ENCODE measurements at places on chromosomes 4 and X.

DNA sequence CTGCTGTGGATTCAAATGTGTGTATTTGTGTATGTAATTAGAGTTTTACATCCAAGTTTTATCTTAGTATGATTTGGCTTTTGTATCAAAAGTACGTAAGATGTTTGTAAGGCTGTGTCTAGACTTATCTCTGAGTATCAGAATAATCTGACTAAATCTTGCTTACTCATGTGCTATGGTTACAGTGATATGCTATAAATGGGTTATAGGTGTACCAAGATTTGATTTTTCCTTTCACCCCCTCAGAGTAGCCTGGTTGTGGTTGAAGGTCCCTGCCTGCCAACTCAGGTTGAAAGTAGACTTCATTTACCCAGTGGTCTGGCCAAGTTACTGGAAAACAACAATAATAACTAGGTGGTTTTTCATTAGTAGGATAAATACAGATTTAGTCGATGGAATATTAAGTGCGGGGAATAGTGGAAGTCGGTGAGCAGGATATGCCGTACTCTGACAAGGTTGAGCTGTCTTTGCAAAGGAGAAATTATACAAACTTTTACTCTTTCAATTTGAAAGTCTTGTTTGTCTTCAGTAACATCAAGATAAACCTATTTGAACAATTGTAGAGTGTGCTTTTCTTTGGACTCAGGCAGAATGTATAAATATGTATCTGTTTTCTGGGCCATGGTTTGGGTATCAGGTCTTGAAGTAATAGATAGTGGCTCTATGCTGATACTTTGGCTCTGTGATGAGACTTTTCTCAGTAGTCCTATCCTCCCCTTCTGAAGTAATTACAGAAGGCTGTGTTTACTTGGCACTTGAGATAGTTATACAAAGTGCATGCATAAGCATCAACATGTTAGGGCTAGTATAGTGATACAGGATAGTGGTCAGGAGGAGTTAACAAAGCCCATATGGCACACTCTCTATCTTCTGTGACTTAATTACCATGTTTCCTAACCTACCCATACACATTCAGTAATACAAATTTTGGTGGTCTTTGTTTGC is 23.7 kb downstream of the BMP2K start:
- DNase-seq: no peak

GRCh38 chrX:149631234-149632165 is at the start of gene TMEM185A:
Gene TMEM185A (minus strand): TSS chrX:149631792. CDS start chrX:149631580, 212 bp downstream.
- no peak for DNase-seq

GRCh38 chr4:138034871-138035270 is 207.3 kb downstream of the SLC7A11 start:
- peak; percentile 60 for DNase-seq

GRCh38 chr4:94961420-94961819 is 203.7 kb downstream of the BMPR1B start:
- DNase-seq: no peak

DNA sequence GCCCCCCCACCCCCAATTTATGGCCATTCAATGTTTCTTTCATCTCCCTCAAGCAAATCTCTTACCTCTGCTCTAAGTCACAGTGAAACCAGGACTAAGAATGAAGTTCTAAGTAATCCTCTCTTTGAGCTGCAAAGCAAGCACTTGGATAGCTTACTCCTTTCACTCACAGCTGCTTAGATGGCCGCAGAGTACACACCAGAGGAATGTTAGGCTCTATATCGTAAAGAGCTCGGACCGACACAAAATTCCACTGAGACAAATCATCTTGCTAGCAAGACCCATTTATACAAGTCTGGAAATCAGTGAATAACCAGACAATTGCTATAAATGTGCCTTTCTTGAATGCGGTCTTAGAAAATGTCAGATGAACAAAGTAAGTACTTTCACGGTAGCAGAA is 135.0 kb downstream of the IDS start:
- no peak for DNase-seq

GRCh38 chr4:139508581-139509237 is 47.3 kb downstream of the SETD7 start:
- no peak for DNase-seq

DNA sequence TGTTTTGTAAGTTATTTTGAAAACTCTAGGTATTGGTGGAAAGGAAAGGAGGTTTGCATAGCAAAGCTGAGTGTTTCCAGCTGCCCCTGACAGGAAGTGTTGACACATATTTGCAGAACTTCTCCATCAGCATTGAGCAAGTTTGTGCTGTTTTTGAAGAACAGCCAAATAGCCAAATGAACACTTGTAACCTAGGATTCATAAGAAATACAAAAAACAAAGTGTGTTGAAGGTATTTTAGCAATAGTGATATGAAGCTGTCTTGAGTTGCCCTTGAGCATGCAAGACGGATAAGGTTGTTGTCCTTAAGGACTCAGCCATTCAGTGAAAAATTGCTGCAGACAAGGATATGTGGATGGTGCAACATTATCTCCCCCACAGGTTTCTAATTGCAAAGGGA is 68.3 kb upstream of the PGM2 start:
- DNase-seq: peak; percentile 46

DNA sequence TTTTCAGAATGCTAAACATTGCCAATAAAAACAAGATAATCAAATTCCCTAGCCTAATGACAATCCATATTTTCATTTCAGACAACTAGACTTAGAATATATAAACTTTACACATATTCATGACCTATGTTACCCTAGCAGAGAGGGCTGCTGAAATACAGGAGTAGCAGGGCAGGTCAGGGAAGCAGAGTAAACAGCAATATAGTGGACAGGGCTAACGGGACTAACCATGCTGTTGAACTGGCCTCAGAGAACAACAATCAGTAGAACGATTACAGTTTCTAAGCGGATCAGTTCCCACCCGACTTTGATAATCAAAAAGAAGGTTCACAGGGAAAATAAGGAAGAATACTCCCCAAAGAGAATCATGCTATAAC is 14.0 kb downstream of the TBCK start:
- no peak for DNase-seq

- no peak for DNase-seq
Measured at GRCh38 chr4:38128478-38129459, 168.6 kb downstream of the PTTG2 start.

DNA sequence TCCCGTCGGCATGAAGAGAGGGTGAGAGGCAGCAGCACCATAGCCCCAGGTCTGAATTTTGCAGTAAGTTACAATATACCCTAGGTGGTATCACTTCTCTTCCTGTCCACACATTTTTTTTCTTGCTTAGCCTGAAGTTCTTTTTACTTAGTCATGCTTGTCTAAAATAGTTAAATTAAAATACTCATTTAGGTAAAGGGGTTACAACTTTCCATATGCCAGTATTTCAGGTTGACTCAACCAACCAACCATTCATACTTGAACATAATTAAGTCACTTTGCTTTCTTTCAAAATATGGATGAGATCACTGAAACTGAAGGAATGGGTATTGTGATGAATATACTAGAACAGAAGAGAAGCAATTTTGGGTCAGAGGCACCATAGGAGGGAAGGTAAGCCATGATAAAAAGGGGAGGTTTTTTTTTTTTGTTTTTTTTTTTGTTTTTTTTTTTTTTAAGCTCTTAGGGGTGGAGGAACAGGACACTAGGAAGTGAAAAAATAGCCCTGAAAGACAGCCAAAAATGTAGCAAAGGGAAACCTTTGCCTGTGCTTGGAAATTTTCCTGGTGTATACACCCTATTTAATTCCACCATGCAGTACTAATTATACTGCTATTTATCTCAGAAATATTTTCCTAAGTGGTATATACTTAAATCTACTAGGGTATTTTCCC is 41.8 kb downstream of the RPS6KA3 start:
- no peak for DNase-seq

DNA sequence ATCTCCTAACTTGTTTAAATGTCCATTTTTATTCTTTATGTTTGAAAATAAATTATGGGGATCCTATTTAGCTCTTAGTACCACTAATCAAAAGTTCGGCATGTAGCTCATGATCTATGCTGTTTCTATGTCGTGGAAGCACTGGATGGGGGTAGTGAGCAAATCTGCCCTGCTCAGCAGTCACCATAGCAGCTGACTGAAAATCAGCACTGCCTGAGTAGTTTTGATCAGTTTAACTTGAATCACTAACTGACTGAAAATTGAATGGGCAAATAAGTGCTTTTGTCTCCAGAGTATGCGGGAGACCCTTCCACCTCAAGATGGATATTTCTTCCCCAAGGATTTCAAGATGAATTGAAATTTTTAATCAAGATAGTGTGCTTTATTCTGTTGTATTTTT is 27.6 kb downstream of the NUDT6 start:
- DNase-seq: no peak

DNA sequence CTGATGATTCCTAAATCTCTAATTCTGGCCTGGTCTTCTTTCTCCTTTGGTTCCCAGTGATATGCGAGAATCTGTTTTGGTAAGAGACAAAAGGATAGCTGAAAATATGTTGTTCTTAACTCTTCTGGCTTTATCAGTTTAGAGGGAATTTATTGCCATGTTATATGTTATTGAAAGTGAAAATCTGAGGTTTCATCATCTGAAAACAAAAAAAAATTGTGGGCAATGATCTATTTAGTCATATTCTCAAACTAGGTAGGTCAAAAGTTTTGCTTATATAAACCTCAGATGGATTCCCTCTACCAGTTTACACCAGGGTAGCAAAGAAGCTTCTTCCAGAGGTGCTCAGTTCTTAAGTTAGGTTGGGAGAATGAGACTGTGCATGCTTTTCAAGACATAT is 103.6 kb downstream of the ITM2A start:
- DNase-seq: no peak

DNA sequence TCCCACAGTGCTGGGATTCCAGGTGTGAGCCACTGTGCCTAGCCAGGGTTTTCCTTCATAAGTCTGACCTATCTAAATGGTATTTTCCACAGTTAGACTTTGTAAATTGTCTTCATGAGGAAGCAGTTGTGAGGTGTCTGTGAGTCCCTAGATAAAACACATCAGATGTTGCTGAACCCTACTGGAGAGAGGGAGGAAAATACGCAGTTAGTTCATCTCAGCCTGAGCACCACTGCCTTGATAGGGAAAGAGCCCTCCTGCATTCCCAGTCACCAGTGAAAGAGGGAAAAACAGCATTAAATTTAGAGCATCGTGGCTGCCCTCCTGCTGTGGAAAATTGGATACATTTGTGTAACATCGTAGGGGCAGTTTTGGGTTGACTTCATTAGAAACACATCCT is 31.7 kb upstream of the CLDN34 start:
- DNase-seq: no peak

DNA sequence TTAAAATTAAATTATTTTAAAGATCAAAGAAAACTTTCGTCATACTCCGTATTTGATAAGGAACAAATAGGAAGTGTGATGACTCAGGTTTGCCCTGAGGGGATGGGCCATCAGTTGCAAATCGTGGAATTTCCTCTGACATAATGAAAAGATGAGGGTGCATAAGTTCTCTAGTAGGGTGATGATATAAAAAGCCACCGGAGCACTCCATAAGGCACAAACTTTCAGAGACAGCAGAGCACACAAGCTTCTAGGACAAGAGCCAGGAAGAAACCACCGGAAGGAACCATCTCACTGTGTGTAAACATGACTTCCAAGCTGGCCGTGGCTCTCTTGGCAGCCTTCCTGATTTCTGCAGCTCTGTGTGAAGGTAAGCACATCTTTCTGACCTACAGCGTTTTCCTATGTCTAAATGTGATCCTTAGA is at the start of gene CXCL8:
CXCL8 (plus strand) TSS at position 217 of the 426 bp plus-strand sequence; CDS start at position 307, 90 bp downstream.
- DNase-seq: peak; percentile 42

DNA sequence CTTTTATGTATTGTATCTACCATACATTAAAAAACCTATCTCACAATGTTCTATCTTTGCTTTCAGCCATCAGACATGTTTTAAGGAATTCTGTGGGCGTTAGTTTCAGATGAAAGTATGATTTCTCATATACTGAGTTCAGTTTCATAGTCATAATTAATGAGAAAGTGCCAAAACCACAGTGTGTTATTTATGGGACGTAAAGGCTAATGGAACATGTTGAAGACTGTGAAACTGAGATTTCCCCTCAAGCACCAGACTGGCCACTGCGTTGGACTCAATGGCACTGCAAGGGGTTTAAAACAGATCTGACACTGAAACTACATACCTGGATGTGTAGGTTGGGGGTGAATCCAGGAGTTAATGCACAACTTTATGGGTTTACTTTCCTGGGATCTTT is 32.0 kb downstream of the F8 start:
- DNase-seq: no peak
